KBM-7 (cell line): ENCODE measurements at places on chromosomes 1 and 21.

DNA sequence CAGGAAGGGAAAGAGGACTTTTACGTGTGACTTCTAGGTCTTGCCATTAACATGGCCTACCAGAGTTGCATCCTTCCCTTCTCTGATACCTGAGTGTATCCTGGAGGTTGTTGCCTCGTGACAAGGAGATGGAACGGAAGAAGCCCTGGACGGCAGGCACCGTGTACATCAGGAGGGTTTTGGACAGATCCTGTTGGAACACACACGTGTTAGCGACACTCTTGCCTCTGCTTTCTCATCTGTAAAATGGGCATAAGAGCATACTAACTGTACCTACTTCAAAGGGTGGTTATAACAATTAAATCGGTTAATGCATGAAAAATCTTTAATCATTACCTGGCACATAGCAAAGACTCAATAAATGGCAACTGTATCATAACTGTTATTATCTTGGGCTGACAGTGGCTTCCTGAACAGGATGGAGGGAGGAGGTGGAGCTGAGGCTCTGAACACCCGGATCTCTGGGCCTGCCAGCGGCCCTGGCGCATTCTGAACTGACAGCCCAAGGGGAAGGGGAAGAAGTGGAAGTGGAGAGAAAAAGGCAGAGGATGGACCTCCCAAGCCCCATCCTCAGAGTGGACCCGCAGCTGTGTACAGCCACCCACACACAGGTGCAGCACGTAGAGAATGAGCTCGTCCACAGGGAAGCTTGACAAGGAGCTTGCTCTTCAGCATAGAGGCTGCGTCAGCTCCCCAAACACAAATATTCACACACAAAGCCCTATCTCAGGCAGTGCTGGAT lies 30.2 kb upstream of the EXOSC10 start:
- no peak for DNase-seq

- no peak for DNase-seq
These were observed 4.3 kb upstream of the GNG5 start for GRCh38 chr1:84510668-84511067.

DNA sequence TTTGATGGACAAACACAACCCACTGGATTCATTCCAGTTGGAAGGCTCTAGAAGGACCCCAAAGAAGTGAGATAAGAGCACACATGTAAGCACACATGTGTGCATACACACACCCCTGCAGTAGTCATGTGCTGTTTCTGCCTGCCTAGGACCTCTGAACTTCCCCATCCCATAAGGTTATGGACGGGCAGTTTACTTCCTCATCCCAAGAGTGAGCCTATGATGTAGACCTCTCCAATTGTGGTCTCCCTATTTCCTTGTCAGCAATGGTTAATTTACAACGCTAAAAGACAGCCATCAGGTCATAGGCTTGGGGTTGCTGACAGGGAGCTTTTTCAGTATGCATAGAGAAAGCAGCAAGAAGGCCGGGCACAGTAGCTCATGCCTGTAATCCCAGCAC lies 15.4 kb upstream of the ADAR start:
- peak; percentile 67 for DNase-seq

GRCh38 chr1:17904290-17904689 lies 149.2 kb downstream of the ACTL8 start:
- DNase-seq = no peak

GRCh38 chr1:24248859-24249258 lies 61.8 kb upstream of the IFNLR1 start:
- peak; percentile 18 for DNase-seq

DNA sequence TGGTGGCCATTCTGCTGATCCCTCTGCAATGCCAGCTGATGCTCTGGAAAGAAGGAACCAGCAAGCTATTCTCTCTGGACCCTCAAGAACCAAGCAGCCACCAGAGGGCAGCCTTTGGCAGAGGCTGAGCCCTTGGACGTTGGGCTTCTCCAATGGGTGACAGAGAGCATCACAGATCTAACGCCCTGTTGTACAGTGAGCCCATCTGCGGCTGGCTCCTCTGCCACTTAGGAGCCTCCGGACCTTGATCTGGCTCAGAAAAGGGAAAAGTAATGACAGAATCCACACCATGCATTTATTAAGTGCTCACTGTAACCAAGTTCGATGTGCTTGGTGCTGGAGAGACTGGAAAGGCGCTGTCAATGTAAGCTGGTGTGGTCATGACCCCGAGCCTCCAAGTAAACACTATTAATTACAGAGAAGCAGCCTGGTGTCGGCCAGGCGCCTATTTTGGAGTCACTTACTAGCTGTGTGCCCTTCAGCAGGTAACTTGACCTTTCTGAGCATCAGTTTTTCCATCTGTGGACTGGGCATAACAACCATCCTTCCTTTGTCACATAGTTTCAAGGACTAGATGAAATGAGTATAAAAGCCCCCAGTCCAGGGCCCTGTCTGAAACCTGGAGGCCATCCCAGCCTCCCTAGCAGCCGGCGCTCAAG lies 34.9 kb downstream of the ECE1 start:
- DNase-seq = peak; percentile 88

DNA sequence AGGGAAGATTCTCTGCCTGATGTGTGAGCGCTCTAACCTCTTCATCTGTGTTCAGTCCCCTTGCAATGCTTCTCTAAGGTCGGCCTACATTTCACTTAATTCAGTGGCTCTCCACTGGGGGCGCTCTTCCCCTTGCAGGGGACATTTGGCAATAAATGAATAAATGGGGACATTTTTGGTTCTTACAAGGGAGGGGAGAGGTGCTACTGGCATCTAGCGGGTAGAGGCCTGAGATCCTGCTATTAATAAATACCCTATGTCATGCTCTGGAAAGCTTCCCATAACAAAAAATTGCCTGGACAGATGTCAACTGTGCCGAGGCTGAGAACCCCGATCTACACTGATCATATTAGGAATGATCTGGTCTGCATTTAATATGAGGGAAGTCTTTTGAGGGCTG lies 25.9 kb upstream of the DNAJC11 start:
- peak; percentile 81 for DNase-seq

- DNase-seq = no peak
These were observed 8.6 kb upstream of the RASSF5 start for GRCh38 chr1:206498685-206499084.

GRCh38 chr21:33212159-33212851 lies 17.4 kb upstream of the IFNAR2 start:
- peak; percentile 70 for DNase-seq

DNA sequence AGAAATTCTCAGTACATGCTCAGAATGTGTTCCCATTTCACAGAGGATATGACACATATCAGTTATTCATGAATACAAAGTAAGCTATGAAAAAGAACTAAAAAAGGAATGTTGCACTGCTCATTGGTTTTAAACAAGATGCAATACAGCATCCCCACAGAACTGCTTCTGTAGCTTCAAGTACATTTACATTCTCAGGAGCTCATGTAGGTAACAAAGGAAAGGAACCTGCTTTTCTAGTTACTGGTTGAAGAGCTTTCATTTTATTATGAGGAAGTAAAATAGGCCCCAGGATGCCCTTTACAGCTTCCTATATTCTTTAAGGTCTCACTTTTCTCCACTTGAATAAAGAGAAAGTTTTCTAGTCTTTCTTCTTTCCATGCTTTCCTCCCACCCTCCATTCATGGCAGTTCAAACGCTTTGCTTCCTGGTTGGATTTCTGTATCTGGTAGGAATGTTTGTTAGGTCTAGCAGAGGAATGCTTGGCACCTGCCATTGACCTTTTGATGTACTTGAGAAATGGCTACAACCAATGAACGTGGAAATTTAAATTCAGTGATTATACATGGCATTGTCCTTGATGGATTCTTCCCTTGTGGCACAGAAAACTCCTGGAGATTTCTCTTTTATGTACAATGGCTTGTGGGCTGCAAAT lies 27.1 kb upstream of the KCNK2 start:
- no peak for DNase-seq

DNA sequence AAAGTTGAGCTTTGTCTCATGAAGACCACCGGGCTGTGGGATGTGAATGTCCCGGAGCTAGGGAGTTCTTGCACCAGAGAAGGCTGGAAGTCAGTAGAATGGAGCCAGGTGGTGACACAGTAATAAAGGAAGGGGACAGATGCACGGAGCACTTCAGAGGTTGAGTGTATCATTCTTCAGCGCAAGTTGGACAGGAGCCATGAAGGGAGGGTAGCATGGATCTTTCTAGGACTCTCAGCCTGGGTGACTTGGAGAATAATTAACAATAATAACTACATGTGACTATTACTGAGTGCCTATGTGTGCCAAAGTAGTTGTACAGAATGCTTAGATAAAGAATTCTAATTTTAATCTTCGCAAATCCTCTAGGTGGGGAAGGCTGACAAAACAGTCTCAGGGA lies 258.7 kb upstream of the AJAP1 start:
- DNase-seq = no peak

DNA sequence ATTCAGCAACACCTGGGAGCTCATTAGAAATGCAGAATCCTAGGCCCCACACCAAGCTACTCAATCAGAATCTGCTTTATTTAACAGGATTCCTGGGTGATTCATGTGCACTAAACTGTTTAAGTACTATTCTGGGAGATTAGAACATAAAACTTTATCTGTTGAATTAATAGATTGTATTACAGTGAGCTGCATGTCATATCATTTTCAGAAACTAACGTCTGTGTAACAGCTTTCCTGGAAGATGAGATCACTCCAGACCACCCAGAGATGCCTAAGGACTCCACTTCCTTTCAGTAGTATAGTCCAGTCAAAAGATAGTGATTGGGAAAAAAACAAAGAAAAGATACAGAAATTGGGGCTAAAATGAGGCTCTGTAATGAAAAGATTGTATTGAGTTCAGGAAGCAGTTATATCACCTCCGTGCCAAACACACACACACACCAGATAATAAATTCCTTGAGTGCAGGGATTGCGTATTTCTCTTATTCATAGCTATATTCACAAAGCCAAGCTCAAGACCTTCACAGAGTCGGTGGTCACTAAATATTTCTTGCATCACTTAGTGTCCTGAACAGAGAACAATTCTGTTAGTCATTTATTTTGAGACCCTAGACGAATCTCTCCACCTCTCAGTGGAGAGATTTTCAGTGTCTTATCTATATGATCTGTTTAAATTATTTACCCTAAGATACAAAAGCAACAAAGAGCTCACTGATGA lies 178.2 kb downstream of the DSCAM start:
- no peak for DNase-seq

- DNase-seq = no peak
These were observed 209.7 kb upstream of the VAMP3 start for GRCh38 chr1:7561331-7561921.

DNA sequence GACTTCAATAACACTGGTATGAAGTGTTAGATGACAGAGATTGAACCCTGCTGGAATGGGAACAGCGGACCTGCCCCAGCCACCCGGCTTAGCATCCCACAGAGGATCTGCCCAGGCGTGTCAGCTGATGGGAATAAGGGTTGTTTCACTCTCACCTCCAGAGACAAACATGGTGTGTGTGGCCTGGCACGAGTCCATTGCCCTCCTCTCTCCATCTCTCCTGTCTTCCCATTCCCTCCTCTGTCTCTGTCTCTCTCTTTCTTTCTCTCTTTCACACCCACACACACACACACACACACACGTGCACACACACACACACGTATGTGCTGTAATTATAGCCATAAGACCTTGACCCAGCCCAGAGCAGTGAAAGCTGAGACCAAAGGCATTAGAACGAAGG lies 200.2 kb downstream of the HIVEP3 start:
- DNase-seq = no peak

DNA sequence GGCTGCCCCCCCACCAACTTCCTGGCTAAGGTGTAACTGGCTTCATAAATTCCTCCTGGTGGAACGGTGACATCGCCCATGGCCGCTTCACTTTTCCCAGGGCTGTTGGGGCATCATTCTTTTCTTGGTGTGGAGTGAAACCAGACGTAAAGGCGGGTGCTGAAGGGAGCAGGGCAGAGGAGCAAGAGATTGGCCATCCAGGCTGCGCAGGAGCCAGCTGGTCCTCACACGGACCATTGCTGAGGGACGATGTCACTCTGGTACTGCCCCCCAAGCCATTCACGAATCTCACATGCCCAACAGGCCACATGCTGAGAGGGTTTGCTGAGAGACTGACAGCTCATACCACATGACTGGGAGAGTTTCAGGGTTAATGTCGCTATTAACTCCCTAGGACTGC lies 10.5 kb upstream of the PKP1 start:
- no peak for DNase-seq

DNA sequence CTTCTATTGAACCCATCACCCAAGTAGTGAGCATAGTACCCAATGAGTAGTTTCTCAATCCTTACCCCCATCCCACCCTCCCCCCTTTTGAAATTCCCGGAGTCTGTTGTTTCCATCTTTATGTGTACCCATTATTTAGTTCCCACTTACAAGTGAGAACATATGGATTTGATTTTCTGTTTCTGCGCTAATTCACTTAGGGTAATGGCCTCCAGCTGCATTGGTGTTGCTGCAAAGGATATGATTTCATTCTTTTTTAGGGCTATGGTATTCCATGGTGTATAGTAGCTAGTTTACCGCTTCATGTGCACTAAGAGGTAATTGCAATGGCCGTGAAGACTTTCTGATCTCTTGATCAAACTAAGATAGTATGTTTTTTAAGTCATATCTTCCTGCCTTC lies 107.5 kb upstream of the SERTAD4 start:
- no peak for DNase-seq

DNA sequence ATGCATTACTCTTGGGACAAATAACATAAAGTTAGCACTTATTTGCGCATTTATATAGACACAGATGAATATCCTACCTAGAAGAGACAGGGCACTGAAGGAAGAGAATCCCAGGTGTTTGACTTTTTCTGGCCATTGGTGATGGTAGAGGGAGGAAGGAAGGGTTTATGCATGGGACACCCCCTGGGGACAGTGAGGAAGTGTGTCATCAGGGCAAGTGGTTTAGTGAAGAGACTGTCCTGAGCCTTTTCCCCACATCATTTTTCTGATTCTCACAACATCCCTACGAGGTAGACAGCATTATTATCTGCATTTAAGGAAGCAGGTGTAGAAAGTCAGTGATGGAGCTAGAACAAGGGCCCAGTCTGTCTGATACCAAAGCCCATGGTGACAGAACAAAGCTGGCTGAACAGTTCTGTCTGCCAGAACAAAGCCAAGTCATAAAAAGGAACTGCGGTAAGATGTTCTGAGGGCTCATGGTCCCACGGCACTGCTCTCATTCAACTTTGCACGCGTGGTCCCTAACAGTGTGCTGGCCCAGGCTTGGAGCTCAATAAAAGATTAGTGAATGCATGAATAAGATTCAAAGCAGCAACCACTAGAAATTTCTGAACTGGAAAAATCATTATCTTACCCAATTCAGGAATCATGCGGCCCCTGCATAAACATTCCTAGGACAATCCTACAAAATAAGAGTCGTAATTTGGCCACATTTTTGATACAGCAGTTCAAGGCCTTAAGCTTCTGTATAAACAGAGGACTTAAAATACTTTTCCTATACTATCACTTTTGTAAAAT lies 12.2 kb upstream of the CDC42BPA start:
- peak; percentile 53 for DNase-seq

DNA sequence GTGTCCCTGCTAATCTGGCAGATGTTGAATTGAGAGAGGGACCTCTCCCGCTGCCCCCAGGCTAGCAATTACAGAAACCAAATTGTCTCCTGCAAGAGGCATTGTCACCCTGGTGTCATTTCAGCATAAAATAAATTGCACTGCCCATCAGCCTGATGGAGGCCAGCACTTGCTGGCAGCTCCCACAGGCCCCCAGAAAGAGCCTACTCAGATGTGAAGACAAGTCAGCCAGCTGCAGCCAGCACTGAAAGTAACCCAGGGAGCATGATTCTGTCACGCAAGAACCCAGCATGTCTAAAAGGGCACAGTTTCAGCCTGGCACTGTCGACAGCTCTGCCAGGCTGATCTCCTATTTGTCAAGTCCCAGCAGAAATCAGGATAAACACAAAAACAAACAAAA lies 110.3 kb upstream of the CTTNBP2NL start:
- no peak for DNase-seq
